ENCODE measurements at places on chromosomes 16 and 17.
A peak's percentile ranks its signal among the peaks of the same experiment; 100 is the strongest.

GRCh38 chr17:19335951-19336631 is 26.4 kb downstream of the B9D1 start:
- no peak for DNase-seq

- DNase-seq: no peak
Measured at GRCh38 chr17:42819939-42820535, 4.0 kb downstream of the BECN1 start.

DNA sequence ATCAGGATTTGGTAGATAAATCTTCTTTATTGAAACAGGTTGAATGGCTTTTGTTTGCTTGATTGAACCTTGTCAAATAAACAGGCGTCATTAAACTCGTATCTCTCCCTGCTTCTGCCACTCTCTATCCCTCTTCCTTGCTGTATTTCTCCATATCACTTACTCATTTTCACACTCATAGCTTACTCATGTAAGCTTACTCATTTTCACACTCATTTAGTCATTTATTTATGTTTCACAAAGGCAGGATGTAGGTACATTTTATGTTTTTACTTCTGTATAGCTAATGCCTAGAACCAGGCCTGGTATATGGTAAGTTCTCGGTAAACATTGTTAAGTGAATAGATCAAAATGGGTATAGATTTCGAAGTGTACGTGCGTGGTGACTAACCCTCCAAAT is 450.0 kb downstream of the PMP22 start:
- DNase-seq: no peak

- no peak for DNase-seq
Measured at GRCh38 chr17:66337866-66338485, 35.6 kb downstream of the PRKCA start.

- no peak for DNase-seq
Measured at GRCh38 chr17:50015146-50015545, 20.1 kb upstream of the DLX3 start.

- no peak for DNase-seq
Measured at GRCh38 chr17:61494325-61495160, 42.3 kb downstream of the TBX4 start.

GRCh38 chr17:8994319-8994718 is 27.0 kb upstream of the NTN1 start:
- DNase-seq: peak; percentile 36

- no peak for DNase-seq
Measured at GRCh38 chr16:71628810-71629209, 2.8 kb downstream of the MARVELD3 start.

DNA sequence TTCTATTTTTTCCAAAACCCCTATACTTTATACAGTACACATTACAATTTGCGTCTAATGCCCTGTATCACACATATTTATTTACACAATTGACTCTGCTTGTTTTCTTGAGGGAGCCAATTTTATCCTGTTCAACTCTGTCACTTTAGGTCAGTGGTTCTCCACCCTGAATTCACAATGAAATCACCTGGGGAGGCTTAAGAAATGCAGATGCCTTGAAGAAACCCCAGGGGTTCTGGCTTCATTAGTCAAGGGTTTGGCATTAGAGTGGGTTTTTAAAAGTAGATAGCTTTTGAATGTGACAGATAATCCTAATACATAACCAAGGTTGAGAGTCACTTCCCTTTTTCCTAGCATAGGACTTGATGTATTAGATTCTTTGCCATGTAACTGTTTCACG is 398.6 kb upstream of the ERCC4 start:
- DNase-seq: no peak

DNA sequence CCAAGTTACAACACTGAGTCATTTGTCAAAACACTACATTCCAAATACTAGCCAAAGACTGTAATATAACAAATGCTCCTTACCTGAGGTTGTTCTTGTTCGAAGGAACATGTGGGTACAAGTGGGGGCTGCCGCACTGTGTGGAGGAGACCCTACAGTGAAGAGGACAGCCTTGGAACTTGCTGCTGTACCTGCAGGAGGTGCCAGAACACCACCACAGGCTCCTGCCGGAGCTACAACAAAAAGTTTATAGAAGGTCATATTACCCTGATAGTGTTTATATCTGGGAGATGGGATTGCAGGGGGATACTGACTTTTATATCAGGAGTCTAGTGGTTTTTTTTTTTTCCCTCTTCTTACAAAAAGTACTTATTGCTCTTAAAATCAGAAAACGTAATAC is 37.8 kb upstream of the ALDH3A1 start:
- no peak for DNase-seq

DNA sequence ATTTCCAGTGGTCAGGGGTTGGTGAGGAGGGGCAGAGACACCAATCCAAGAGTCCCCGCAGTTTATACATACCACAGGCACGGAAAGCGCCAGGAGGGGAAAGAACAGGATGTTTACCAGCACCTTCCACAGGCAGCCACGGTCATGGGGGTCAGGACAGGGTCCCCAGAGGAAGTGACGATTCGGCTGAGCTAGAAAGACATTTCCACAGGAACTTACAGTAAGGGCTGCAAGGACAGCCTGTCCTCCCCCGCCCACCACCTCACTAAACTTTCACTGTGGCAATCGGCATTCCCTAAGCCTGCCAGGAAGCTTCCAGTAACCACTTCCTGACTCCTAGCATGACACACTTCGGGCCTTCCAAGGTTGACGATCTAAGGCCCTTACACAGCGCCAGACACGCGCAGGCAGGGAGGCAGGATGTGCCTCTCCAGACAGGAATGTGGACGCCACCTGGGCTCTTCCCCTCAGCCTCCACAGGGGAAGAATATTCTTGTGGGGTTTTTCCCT is 1.2 kb upstream of the MT2A start:
- DNase-seq: no peak

DNA sequence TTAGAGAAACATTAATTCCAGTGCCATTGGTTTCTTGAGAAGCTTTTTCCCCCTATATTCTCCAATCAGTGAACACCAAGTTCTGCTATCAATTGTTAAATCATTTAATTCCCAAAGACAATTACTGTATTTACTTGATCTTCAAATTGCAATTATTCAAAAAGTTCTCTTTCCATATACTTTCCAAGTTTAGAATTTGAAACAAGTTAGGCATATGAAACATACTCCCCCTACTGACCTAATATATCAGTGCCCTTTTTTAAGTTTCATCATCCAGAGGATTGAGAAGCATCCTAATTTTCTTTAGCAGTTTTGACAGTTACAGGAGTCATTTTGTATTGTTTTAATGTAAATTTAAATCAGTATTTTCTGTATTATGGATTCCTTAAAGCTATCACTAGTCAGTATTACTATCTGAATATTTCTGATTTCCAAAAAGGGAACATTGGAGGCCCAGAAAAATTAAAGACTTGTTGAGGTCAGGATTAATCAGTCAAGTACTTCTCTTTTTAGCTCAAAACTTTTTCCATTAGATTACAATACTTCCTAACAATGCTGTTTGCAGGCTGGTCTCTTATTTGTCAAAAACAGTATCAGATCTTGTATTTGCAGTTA is 16.3 kb downstream of the MEIOC start:
- DNase-seq: no peak

DNA sequence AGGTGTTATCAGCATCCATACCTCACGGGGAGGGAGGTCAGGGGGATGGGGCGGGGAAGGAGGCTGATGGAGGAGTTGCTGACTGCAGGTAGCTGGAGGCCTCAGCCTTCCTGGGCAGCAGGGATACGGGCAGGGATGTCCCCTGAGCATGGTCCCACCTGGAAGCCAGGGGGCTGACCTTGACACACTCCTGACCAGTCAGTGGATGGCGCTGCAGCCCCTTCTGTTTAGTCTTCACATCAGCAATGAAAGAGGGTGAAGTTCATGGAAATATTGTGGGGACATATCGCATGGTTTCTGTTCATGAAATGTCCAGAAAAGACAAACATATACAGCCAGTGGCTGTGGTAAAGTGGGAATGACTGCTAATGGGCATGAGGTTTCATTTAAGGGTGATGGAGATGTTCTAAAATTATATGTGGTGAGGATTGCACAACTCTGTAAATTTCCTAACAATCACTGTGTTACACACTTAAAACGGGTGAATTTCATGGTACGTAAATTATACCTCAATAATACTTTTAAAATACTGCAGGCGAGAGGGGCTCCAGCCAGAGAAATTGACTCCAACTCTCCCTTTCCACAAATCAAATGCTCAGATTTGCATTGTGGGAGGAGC is 489.6 kb downstream of the CDH13 start:
- no peak for DNase-seq

- no peak for DNase-seq
Measured at GRCh38 chr16:4936181-4936990, 562 bp downstream of the PPL start.

- DNase-seq: no peak
Measured at GRCh38 chr16:12255473-12255872, 278.9 kb downstream of the SNX29 start.
